MV-4-11 (cell line): ENCODE measurements at places on chromosomes 3 and 15.

DNA sequence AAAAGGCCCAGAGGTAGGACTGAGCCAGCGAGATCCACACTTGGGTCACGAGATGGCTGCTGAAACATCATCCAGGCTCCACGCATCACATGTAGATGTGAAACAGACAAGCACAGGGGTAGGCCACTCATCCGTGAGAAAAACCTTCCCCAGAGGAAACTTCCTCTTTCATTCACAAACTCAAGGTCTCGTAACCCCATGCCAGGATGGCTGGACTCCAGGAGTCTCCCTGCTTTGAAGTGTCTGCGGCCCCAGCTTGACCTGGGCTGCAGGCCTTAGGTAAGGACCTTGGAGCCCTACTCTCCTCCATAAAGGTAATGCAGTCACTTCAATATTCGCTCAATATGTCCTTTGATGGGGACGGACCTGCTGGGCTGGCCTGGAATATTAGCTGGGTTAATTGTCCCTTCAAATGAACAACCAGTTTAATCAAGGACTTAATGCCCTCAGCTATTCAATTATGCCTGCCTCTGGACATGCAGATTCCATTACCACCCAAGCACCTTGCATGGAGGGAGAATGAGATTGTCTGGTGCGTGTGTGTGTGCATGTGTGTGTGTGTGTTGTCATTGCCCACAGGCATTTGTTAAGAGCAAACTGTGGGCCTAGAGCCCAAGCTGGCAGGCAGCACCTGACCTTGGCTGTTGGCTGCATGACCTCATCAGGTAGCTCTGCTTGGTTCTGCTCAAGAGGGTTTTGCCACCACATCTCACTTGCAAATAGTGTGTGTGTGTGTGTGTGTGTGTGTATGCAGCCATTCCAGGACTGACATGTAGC is 186.9 kb upstream of the TLE3 start:
- DNase-seq, result peak; percentile 71

DNA sequence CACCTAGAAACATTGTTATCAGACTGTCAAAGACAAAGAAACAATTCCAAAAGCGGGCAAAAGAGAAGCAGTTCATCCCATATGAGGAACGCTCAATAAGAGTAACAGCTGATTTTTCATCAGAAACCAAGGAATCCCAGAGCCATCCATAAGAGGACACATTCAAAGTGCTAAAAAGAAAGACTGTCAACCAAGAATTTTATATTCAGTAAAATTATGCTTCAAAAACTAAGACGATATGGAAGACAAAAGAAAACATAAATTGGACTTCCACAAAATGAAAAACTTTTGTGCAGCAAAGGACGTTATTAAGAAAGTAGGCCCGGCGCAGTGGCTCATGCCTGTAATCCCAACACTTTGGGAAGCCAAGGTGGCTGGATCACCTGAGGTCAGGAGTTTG is 4.0 kb downstream of the LEO1 start:
- DNase-seq, result no peak

GRCh38 chr15:28044121-28044672 is 54.9 kb downstream of the OCA2 start:
- DNase-seq, result no peak

DNA sequence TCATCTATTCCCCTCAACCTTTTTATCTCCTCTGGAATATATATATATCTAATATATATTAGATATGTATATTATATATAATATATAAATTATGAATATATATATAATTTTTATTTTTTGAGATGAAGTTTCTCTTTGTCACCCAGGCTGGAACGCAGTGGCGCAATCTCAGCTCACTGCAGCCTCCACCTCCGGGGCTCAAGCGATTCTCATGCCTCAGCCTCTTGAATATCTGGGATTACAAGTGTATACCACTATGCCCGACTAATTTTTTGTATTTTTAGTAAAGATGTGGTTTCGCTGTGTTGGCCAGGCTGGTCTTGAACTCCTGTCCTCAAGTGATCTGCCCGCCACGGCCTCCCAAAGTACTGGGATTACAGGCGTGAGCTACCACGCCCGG is 22.2 kb downstream of the PXYLP1 start:
- no peak for DNase-seq

DNA sequence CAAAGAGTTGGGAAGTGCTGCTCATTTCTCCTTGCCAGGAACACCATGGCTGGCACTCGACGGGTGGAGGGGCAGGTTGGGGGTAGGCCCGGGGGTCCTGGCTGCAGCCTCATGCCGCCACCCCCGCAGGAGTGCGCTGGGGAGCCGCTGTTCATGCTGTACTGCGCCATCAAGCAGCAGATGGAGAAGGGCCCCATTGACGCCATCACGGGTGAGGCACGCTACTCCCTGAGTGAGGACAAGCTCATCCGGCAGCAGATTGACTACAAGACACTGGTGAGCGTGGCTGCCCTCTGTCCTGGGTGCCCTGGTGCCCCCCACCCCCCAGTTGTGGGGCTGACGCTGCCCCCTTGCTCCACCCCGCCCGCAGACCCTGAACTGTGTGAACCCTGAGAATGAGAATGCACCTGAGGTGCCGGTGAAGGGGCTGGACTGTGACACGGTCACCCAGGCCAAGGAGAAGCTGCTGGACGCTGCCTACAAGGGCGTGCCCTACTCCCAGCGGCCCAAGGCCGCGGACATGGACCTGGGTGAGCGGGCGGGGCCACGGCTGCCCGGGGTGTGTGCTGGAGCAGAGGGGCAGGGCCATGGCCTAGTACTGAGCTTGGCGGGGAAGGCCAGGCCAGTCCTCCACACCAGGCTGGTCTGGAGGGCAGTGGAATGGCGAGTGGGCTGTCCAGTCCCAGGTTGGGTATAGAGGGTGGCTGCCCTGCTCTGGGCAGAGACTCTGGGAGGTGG is 45.1 kb downstream of the PLXNA1 start:
- DNase-seq, result no peak

- DNase-seq, result no peak
These were observed 2.9 kb downstream of the SEMA3F start for GRCh38 chr3:50157827-50158529.

- no peak for DNase-seq
These were observed 66.0 kb downstream of the CRTC3 start for GRCh38 chr15:90595763-90596155.

GRCh38 chr3:59266551-59266950 is 216.7 kb upstream of the CFAP20DC start:
- no peak for DNase-seq

DNA sequence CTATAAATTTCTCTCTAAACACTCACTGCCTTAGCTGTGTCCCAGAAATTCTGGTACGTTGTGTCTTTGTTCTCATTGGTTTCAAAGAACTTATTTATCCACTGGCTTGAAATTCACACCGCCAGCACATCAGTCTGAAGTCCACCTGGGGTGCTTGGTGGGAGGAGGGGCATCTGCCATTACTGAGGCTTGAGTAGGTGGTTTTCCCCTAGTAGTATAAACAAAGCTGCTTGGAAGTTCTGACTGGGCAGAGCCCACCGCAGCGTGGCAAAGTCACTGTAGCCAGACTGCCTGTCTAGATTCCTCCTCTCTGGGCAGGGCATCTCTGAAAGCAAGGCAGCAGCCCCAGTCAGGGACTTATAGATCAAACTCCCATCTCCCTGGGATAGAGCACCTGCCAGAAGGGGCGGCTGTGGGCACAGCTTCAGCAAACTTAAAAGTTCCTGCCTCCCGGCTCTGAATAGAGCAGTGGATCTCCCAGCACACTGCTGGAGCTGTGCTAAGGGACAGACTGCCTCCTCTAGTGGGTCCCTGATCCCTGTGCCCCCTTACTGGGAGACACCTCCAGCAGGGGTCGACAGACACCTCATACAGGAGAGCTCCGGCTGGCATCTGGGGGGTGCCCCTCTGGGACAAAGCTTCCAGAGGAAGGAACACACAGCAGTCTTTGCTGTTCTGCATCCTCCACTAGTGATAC is 114.1 kb downstream of the SUCLG2 start:
- no peak for DNase-seq

- no peak for DNase-seq
These were observed at the start of gene TPM1 for GRCh38 chr15:63041974-63042876. Gene TPM1 (plus strand): TSS chr15:63042747. CDS start chr15:63042830, 83 bp downstream.

DNA sequence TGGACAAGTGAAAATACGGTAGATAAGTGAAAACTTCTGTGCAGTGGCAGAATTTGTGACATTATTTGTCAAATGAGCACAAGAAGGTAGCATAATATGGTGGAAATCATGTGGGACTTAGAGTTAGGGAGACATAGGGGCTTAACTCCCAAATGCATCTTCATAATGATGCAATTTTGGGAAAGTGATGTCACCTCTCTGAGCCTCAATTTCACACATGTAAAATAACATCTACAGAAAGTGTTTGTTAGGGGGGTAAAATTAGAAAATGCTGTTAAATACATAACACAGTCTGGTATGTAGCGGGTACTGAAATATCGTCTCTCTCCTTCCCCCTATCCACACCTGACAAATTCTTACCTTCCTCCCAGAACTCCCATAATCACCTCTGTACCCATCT is 52.9 kb upstream of the CAPN7 start:
- no peak for DNase-seq

DNA sequence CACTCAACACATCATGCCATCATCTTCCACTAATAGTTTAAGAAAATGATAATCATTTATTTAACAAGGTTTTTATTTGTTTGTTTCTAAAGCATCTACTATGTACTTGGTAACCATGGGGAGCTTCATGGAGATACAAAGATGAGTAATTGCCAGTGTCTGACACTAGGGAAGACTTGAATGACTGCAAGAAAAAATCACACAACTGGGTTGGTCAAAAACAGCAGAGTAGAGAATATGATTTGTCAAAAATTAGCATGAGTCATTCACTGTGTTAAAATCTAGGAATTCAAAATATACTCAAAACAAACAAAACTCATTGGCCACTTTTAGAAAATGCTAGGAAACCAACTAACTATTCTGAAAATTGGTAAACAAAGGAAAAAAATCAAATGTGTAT is 6.3 kb downstream of the BNC1 start:
- DNase-seq, result no peak

DNA sequence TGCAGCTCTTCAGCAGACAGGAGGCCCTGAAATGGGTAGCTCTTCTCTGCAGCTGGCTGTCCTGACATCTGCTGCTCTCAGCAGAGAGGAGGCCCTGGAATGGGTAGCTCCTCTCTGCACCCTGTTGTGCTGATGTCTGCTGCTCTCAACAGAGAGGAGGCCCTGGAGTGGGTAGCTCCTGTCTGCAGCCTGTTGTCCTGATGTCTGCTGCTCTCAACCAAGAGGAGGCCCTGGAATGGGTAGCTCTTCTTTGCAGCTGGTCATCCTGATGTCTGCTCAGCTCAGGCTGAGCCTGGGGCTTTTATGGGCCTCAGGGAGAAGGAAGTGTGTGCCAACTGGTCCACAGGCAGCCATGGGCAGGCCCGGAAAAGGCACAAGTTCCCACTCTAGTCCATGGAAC is 66.6 kb downstream of the PIK3CB start:
- peak; percentile 42 for DNase-seq

- DNase-seq, result no peak
These were observed 524.2 kb upstream of the LMCD1 start for GRCh38 chr3:7977245-7978086.

- peak; percentile 50 for DNase-seq
These were observed at the start of gene ZBTB38 for GRCh38 chr3:141368062-141368924. Gene ZBTB38 (plus strand): TSS chr3:141368504. CDS start chr3:141442389, 73,885 bp downstream.

DNA sequence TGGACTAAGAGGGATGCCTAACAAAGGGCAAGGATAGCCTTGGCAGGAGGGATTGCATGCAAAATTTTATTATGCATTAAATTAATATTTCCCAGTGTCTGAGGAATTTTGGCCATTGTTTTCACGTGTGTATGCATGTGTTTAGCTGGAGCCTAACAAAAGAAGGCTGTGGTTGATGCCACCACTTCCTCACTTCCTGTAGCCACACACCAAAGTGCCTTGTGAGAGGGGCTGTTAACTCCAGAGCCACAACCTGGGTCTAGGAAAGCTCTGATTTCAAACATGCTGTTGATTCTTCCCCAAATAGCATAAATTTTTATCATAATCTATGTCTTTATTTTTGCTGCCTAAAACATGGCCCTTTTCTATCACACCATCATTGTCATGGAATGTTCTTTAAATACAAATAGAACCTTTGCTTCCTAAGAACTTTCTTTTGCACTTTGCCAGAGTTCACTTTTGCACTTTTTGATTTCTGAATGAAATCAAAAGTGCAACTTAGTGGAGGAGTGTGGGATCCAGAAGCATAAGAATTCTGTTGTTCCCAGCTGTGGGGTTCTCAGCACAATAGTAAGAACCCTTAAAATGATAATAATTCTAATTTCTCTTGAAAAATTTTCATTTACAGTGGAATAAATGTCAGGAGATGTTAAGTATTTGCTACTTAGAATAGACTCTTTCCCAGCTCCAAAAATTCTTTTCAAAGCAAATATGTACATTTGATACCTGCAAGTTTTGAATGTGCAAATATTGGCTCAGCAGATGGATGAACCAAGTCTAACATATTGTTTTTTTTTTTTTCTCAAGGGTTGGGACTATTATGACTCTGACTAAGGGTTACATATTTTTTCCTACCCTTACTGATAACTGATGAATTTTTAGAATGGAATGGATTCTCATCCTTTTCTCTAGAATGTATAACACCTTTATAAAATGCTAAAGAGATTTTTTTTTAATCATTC is 35.6 kb upstream of the SPTSSB start:
- peak; percentile 4 for DNase-seq

GRCh38 chr15:38636597-38636996 is 72.0 kb upstream of the RASGRP1 start:
- no peak for DNase-seq

DNA sequence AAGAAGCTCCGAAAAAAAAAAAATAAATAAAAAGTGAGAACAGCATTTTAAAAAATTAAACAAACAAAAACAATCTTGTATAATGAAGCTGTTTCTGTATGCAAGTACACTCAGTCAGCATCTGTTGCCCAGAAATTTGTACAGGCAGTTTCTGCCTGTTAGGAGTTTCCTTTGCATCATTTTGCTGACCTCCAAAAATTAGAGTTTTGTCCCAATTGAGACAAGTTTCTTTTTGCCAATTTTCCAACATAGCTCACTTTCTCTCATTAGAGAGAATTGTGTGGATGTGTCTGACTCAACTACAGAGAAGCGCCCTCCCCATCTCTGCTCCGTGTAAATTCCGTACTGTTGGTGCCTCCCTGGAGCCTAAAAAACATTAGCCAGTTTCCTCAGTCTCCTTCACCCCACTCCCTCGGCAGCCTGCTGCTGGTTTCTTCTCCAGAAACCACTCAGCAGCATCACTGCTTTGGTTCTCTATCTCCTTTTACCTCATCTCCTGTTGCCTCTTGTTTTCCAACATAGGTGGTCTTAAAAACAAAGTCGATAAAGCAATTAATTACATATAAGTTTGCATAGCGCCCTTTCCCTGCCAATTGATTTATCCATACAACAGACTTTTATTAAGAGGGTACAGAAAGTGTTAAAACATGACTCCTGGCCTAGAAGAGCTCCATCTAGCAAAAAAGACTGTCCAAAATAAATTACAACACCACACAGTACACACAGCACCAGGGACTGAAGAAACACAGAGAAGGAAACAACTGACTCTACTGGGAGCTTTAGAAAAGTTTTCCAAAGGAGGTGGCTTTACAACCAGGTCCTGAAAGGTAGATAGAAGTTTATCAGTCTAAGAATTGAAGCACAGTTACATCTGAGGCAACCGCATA is 286.7 kb downstream of the SHOX2 start:
- DNase-seq, result no peak

DNA sequence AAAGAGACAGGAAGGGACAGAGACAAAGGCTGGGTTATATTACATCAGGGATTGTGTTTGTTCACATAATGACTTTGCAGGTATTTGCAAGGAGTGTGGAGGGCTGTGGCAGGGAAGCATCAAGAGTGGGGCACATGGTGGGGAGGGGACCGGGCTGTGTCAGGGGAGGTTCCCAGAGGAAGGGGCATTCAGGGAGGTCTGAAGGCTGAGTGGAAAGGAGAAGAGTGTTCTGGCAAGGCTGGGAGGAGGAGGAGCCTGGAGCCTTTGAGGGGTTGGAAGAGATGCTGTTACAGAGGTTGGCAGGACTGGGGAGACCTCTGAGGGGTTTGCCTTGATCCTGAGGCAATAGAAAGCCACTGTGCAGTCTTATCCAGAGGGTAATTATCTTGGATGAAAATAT is 49.4 kb downstream of the EXOG start:
- DNase-seq, result no peak
